GM12878 (cell line): ENCODE measurements at places on chromosomes 4 and X.

GRCh38 chr4:2818351-2818939, 25.2 kb upstream of the ADD1 start:
- DNase-seq: no peak

DNA sequence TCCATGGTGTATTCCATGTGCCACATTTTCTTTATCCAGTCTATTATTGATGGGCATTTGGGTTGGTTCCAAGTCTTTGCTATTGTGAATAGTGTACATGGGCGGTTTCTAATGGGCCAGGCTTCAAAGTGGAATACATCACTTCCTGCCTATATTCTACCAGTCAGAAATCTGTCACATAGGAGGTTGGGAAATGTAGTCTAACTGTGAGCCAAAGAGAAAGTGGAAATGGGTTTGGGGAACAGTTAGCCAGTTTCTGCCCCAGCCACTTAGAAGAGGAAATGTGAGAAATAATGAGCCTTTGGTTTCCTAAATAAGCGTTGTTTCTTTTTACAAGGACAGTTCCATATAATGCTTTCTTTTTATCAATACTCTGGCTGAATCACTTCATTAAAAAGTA, 85.1 kb upstream of the AP1S2 start:
- DNase-seq: no peak

GRCh38 chrX:130772105-130772775, 130.8 kb downstream of the ENOX2 start:
- DNase-seq: no peak

DNA sequence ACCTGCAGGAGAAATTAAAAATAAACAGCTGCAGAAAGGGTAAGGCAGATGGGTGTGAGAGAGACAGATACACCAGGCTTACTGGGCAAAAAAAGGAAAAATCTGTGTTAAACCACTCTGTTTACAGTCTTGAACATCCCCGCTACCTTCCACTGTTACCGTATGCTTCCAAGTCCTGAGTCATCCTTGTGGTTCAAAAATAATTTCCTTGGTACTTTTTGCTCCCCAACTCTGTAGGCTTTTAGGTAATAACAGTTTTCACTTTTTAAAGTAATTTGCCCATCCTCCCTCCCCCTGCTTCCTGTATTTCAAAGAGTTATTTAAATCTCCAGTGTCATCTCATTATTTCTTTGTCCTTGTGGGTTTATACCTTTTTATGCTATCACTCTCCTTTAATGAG, 210.1 kb upstream of the FAT4 start:
- DNase-seq: no peak

GRCh38 chrX:1485033-1485432, 32.3 kb upstream of the ASMTL start:
- no peak for DNase-seq

GRCh38 chrX:107716118-107716684, 59.4 kb downstream of the TSC22D3 start:
- no peak for DNase-seq
